ENCODE measurements at places on chromosomes 7 and 10.

GRCh38 chr7:13821152-13821787, 168.2 kb downstream of the ETV1 start:
- DNase-seq, result no peak

GRCh38 chr7:131909151-131909768, 352.8 kb upstream of the PODXL start:
- no peak for DNase-seq

GRCh38 chr10:106336874-106337273, 827.6 kb downstream of the SORCS1 start:
- DNase-seq, result no peak

GRCh38 chr7:154848464-154848863, 154.5 kb downstream of the PAXIP1 start:
- no peak for DNase-seq

DNA sequence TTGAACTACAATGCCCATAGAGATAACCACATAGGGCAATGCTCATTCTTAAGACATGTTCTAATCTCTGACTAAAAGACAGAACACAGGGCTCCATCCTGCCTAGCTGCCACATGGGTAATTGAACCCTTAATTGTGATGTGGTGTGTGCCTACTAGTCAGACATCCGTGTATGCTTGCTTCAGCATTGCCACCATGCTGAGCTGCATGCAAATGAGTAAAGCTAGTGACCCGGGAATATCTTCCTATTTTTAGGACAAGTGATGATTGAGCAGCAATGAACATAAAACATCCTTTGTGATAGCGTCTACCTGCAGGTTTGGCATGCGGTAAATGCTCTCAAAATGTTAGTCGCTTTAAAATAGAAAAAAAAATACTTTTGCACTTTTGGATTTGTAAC, 115.8 kb downstream of the MAGI2 start:
- DNase-seq, result no peak

DNA sequence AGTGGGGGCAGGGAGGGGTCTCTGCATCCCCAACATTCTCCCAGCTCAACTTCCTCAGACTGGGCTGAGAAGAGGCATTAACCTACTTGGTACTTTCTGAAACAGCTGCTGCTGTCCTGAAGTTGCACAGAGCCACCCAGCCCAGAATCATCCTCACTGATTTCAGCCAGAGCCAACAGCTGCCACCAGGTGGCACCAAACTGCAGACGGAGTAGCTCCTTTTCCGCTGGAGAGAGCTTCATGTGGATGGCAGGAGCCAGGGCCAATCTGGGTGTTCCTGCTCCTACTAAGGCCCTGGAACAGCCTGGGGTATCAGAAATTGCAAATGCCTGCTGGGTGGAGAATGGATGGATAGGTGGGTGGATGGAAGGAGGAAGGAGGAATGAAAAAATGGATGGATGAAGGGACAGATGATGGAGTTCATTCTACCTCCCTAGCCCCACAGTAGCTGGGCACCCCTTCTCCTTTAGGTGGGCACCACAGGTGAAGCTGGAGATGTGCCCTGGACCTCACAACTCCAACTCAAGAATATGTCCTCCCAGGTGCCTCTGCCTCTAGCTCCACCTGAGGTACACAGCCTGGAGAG, 11.8 kb upstream of the DRGX start:
- peak; percentile 28 for DNase-seq

DNA sequence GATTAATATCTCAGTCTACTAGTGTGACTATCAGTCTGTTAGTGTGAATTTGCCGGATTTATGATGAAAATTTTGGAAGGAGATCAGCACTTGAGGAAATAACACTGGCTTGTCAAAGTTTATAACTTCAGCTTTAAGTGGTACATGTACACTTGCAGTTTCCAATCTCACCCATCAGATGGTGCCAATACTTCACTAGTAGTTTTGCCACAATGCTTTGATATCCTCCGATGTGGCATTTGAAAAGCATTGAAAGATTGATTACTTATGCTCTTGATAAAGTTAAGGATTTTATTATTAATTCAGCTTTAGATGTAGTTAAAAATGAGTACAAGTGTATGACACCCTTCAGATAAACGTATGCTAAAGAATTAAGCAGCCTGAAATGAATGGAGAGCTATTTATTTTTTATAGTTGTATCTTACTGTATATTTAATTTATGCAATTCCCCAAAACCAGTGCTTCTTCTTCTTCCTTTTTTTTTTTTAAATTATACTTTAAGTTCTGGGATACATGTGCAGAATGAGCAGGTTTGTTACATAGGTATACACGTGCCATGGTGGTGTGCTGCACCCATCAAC, 98.2 kb downstream of the ANLN start:
- DNase-seq, result peak; percentile 61

DNA sequence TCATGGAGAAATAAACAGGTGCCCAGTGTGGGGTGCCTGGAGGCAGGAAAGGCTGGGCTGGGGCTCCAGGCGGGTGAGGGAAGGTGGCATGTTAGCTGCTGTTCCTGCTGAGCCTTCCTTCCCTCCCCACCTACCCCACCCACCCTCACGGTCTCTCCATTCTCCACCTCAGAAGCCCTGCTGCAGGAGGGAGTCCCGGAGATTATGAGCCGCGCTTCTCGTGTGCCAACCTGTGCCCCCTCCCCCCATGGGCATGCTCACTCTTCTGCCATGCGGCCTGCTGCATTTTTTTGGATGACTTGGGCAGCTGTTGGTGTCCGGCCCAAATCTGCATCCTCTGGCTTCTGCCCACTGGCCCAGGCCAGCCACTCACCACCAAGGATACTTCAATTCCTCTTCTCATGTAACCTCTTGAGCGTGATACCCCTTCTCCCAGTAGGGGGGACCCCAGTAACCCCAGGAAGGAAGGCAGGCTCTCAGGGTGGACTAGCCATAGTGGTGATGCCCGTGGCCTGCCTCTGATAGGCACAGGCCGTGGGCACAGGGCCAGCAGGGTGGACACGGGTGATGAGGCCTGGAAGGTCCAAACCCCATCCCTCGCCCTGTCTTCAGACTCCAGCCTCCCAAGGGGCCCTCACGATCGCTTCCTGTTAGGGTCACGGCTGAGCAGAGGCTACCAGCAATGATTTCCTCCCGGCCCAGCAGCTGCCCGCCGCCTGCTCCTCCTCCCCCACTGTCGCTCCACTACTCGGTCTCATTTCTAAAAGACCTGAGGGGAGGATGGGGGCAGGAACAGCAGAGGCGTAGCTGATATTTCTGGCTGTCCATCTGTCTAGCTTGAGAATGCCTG, 27.8 kb downstream of the UNC5B start:
- no peak for DNase-seq

- DNase-seq, result no peak
Observed at GRCh38 chr10:63628526-63629362, 107.5 kb downstream of the REEP3 start.

DNA sequence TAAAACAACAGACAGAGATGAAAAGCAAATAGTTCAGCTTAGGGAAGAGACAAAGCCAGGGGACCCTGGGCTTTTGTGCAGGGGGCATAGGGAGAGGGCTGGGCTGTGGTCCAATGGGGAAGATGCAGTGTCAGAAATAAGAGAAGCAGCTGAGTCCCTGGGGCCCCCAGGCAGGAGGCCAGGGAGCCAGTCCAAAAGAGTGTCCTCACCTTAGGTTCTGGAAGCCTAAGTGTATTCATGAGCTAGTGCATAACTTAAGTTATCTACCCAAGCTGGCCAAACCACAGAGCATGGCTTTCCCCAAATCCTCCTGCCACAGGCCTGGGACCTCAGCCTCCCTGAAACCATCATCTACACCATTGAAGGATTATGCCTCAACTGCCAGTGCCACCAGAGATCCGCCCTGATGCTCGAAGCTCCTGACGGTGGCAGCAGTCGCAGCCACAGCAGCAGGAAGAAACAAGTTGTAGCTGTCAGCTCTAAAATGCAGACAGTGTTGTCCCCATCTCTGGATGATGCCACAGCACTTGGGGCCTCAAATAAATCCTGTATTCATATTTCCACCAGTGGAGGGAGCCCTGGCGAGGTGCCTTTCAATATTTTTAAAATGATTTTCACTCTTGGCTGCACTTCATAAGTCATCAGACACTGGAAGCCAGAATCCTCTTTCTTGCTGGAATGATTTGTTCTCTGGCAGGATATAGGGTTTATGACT, 574.6 kb downstream of the GRID1 start:
- DNase-seq, result no peak

- DNase-seq, result no peak
Observed at GRCh38 chr10:109773288-109774120, 149.8 kb downstream of the XPNPEP1 start.

DNA sequence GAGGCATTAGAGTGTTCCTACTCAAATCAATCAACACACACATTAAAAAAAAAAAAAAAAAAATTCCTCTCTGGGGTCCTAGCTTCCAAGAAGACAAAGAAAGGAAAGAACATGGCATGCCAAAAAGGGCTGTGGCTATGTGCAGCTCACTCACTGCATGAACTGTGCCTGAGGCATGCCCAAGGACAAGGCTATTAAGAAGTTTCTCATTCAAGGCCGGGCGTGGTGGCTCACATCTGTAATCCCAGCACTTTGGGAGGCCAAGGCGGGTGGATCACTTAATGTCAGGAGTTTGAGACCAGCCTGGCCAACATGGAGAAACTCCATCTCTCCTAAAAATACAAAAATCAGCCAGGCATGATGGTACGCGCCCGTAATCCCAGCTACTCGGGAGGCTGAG, 41.9 kb upstream of the PPP3CB start:
- no peak for DNase-seq

- DNase-seq, result no peak
Observed at GRCh38 chr7:48255046-48255445, 83.8 kb downstream of the ABCA13 start.

DNA sequence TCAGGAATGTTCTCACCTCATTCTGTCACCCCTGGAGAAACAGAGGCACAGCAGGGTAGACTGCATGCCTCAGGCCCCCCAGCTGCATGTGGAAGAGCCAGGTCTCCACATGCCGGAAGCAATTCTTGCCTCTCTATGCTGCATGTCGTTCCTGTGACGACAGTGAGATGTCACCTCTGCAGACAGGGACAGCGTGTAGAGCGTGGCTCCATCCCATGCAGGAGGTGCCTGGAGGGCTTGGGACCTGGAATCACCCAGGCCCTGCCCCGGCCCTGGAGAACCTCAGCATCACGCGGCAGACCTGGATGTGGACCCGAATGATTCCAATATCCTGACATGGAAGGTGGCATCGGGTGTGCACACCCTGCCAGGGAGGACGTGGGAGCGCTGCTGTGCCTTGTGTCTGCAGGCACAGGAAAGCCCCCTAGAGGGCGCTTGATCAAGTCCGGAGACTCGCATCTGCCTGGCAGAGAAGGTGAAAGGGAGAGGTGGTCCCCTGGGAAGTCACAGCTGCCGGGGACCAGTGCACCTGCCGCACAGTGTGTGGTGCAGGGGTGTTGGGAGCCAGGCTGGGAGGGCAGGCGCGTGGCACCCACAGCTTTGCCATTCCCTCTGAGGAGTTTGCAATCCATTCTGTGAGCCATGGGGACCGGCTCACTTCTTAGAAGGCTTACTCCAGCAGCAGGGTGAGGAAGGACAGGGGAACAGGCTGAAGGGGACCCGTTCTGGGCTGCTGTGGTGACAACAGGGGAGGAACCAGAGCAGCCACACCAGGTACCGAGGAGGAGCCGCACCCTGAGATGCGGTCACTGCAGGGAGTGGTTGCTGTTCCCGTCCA, 45.3 kb upstream of the EN2 start:
- DNase-seq, result peak; percentile 29
